ENCODE measurements at places on chromosomes 13 and 19.

DNA sequence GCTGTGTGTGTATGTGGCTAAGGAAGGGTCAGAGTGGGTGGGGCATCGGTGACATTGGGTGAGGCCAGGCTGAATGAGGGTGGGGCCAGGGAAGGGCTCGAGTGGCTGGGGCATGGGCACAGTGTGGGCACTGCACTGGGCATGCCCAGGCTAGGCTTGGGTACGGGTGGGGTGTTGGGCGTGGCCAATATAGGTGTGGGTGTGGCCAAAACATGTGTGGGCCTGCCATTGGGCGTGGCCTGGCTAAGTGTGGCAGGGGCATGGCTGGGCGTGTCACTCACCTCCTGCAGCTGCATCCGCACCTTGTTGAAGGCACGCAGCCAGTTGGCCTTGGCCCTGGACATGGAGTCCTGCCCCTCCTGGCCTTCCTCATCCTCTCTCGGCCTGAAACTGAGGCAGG is 33.2 kb downstream of the UNC13A start:
- peak; percentile 43 for DNase-seq

- peak; percentile 21 for DNase-seq
These were observed 140.4 kb downstream of the TEX29 start for GRCh38 chr13:111460548-111461444.

DNA sequence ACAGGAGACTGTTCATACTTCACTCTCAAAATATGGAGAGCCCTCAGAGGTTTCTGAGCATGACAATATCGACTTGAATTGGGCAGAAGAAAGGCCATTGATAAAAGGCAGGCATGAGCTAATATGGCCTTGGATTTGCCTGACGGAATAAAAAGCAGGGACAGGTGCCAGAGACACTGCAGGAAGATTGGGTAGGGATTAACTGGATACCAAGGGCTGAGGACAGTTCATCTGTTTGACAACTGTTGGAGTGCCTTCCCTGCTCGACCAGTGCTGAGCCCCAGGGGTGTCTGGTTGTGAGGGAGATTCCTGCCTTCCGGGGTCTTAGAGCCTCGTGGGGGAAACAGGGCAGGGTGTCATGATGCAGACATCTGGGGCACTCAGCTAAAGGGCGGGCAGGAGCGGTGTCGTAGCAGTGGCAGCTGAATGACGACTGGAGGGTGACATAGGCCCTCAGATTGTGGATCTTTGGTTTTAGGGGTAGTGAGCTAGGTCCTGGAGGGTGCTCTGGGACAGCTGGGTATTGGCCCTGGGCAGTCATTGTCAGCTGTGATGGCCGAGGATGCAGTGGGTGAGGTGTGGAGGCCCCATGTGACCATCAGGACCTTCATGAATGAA is 12.3 kb downstream of the GATAD2A start:
- peak; percentile 14 for DNase-seq

DNA sequence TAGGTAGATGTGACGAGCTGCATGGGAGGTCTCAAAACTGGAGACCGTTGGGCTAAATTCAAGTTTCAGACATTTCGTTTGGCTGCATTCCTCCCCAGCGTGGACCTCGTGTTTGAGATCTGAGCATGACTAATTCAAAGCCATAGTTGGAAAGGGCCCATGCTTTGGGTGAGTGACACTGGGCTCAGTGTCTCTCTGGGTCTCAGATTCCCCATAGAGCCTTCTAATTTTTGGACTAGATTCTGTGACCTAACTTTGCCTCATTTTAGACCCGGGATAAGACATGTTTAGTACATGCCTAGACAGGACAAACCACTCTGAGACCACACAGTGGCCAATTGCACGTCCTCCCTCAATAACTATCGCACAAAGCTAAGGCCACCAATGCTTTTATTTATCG is 16.6 kb downstream of the CKM start:
- no peak for DNase-seq

GRCh38 chr19:50793558-50794065 is 3.4 kb downstream of the ACP4 start:
- DNase-seq, result no peak

- no peak for DNase-seq
These were observed 34.2 kb upstream of the MAP3K10 start for GRCh38 chr19:40157059-40157458.

DNA sequence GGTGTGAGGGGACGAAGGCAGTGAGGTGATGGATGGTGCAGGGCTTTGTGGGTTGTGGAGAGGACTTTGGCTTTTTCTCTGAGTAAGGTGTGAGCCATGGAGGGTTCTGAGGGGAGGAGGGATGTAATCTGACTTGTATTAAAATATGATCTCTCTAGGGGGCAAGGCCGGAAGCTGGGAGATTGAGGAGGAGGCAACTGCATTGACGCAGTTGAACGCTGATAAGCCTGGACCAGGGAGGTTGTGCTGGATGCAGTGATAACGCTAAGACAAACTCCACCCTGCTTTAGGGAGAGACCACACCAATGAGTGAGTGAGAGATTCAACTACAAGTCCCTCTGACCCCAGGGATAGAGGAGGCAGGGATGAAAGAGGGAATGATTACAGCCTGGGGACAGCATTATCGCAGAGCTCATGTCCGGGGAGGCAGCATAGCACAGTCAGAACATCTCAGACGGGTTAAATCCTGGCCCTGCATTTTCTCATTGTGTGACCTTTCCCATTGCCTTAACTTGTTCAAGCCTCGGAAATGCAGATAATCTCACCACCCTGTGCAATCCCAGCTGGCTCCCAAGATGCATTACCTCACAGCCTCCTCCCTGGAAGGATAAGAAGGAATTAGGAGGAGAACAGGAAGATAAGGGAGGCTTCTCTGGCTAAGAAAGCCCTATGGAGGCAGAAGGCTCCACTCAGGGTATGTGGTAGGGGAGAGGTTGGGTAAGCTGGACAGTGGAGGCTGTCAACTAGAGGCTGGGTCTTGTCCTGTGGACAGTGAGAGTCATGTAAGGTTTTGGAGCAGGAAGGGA is 124.2 kb downstream of the CACNA1A start:
- DNase-seq, result no peak

- no peak for DNase-seq
These were observed 661.7 kb downstream of the SLITRK6 start for GRCh38 chr13:85137516-85137915.

- DNase-seq, result no peak
These were observed 49.7 kb upstream of the EHD2 start for GRCh38 chr19:47663435-47663910.

DNA sequence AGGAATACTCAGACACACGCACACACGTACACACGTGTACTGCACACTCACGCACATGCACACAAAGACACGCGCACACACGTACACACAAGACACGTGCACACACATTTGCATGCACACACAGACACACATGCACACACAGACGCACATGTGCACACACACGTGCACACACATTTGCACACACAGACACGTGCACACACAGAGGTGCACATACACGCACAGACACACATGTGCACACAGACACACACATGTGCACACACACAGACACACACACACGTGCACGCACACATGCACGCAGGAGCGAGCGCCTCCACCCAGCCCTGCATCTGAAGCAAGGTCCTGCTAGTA is 81.1 kb downstream of the GADD45B start:
- DNase-seq, result no peak

GRCh38 chr19:41000310-41000737 is 9.2 kb downstream of the CYP2B6 start:
- no peak for DNase-seq

DNA sequence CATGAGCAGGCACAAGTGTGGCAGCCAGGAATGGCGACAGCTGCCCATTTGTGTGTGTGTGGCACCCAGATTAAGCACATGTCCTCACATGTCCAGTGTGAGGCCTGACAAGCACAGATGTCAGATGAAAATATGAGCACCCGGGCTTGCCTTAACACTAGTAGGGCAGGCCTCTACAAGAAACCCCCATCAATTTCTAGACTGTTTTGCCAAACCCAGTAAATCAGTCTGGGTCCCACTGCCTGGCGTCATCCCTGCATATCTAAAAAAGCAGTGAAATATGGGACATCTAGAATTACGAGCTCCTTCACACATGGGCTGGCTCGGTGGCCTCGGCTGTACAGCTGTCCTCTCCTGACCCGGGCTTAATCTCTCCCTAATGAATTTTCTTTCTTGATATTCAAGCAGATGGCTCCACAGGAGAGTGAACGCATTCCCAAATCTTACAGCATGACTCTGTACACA is 432.7 kb downstream of the FOXO1 start:
- DNase-seq, result no peak

- DNase-seq, result no peak
These were observed 34.2 kb downstream of the COMP start for GRCh38 chr19:18756896-18757295.

GRCh38 chr19:48396016-48396823 is 2.8 kb downstream of the GRIN2D start:
- no peak for DNase-seq

DNA sequence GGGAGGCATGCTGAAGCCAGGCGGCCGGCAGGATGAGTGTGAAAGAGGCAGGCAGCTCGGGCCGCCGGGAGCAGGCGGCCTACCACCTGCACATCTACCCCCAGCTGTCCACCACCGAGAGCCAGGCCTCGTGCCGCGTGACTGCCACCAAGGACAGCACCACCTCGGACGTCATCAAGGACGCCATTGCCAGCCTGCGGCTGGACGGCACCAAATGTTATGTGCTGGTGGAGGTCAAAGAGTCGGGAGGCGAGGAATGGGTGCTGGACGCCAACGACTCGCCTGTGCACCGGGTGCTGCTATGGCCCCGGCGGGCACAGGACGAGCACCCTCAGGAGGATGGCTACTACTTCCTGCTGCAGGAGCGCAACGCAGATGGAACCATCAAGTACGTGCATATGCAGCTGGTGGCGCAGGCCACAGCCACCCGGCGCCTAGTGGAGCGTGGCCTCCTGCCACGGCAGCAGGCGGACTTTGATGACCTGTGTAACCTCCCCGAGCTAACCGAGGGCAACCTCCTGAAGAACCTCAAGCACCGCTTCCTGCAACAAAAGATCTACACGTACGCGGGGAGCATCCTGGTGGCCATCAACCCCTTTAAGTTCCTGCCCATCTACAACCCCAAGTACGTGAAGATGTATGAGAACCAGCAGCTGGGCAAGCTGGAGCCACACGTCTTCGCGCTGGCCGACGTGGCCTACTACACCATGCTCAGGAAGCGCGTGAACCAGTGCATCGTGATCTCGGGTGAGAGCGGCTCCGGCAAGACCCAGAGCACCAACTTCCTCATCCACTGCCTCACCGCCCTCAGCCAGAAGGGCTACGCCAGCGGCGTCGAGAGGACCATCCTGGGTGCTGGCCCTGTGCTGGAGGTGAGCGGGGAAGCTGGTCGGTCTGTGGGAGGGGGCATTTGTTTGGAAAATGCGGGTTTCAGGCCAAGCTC is 26.4 kb downstream of the MYO9B start:
- no peak for DNase-seq

GRCh38 chr19:51417810-51418157 is 342 bp upstream of the SIGLEC10 start:
- DNase-seq, result no peak

GRCh38 chr19:24040621-24041020 is 46.4 kb upstream of the ZNF254 start:
- no peak for DNase-seq

DNA sequence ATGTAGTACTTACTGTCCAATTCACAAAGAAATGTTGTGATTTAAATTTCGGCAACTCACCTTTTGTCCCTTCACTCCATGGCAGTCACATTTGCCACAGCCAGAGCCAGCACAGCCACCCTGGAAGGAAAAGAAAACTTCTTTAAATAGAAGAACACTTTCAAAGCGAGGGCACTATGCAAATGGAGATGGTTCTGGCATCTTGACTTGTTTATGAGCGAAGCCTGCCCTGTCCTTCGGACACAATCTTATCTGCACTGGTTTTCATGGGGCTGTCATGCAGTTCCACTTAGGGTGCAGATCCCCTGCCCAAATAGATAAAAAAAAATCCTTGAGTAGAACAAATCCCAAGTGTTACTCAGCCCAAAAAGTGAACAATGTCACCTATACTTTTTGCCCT is 64.3 kb downstream of the COL4A1 start:
- no peak for DNase-seq

GRCh38 chr13:85819513-85819912 is 20.3 kb upstream of the SLITRK6 start:
- DNase-seq, result no peak

DNA sequence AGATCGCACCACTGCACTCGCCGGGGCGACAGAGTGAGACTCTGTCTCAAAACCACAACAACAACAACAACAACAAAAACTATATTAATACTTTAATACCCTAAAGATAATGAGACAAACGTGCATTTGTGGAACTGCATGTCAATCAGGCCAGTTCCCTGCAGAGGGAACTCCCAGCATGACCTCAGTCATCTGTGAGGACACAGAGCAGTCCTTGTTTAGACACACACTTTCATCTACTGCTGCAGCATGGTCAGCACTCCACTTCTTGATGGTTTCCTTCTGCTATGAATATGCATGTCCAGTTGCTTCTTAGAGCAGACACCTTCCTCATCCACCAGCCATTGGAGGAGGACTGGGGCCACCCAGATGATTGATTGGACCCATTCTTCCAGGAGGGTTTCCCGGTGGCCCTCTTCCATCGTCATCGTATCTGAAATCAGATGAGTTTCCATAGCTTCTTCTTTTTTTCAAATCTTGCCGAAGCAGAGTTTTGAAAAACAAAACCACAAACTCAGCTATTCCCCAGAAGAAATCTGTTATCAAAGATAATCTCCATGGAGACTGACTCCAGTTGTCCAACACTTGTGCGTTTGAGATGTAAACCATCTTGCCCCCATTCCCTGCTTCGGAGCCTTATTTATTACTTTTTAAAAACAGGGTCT is 26.5 kb downstream of the ZNF607 start:
- no peak for DNase-seq

- DNase-seq, result no peak
These were observed 3.2 kb downstream of the STX10 start for GRCh38 chr19:13146763-13147563.

GRCh38 chr13:36746051-36746450 is 72.2 kb downstream of the SERTM1 start:
- no peak for DNase-seq

DNA sequence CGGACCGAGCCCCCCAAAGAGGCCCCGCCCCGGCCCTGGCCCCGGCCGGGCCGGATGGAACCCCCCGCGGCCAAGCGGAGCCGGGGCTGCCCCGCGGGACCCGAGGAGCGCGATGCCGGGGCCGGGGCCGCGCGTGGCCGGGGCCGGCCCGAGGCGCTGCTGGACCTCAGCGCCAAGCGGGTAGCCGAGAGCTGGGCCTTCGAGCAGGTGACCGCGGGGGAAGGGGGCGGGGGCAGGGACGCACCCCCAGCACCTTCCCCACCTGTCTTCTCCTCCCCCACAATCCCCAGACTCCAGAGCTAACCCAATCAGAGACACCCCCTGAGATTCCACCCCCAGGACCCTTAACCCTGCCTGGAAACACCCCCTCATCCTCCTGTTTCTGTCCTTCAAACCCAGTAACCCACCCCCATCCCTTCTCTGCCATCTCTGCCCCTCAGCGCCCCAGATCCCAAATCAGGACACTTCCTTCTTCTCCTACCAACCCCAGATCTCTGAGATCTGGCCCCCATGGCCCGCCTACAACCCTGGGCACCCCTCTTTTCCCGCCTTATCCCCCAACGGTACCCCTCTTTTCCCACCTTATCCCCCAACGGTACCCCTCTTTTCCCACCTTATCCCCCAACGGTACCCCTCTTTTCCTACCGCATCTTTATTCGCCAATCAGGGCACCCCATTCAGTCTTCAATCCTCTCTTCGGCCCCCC is 505 bp downstream of the ZSWIM4 start:
- peak; percentile 24 for DNase-seq

GRCh38 chr13:38417241-38417640 is 67.6 kb downstream of the UFM1 start:
- DNase-seq, result no peak

- DNase-seq, result peak; percentile 44
These were observed at the start of gene LMO7 for GRCh38 chr13:75635828-75636435. Gene LMO7 (plus strand): TSS chr13:75636330. CDS start chr13:75636658, 328 bp downstream.

- DNase-seq, result no peak
These were observed 115.8 kb downstream of the KATNAL1 start for GRCh38 chr13:30191491-30192100.
